ENCODE measurements at places on chromosomes 3 and 15. TPM values are rescaled to one million over a fixed set of nuclear protein-coding genes. Genes with fewer than 3 reads are reported as not detected.

LYSMD2 gene
- total RNA-seq: 25.1 TPM

LRRC15 gene
- not detected for total RNA-seq

DNA sequence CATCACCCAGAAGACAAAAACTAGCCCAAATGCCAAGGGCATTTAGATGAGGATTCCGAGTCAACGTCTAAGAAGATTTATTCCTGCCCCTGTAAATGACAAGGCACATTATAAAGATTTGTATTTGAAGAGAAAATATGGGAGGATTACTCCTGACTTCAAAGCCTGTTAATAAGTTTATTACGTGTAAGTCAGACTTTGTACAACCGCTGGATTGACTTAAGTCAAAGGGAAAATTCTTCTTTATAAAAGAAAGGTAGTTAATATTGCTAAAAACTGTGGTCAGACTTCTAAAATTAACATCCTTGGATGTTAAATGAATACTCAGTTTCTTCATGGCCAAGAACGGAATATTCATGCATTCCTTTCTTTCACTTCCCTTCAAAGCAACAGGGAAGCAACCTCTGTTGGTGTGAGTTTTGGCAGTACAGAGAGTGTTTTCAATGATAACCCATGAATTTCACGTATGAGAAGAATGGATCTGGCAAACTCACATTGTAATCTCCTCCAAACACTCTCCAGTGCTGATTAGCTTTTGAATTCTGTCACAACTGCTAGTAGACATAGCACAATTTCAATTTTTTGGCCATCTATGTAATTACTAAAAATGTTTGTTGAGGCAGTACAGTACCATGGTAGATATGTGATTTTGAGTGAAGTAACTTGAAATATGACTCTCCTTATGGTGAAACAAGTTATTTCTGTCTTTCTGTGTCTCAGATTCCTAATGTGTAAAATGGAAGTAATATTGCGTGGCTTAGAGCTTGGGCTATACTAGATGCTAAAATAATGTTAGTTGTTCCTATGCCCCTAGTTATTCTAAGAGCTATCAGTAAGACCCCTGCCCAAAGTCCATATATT lies 62.0 kb downstream of the PLD1 start:
- no peaks in the 10 kb centered on the region for H3K4me1 ChIP-seq
- H3K27ac ChIP-seq: no peak overlapping the region
- no peaks in the 10 kb centered on the region for H3K27me3 ChIP-seq
- no peak for DNase-seq
- H3K36me3 ChIP-seq: no peaks in the 10 kb centered on the region

DNA sequence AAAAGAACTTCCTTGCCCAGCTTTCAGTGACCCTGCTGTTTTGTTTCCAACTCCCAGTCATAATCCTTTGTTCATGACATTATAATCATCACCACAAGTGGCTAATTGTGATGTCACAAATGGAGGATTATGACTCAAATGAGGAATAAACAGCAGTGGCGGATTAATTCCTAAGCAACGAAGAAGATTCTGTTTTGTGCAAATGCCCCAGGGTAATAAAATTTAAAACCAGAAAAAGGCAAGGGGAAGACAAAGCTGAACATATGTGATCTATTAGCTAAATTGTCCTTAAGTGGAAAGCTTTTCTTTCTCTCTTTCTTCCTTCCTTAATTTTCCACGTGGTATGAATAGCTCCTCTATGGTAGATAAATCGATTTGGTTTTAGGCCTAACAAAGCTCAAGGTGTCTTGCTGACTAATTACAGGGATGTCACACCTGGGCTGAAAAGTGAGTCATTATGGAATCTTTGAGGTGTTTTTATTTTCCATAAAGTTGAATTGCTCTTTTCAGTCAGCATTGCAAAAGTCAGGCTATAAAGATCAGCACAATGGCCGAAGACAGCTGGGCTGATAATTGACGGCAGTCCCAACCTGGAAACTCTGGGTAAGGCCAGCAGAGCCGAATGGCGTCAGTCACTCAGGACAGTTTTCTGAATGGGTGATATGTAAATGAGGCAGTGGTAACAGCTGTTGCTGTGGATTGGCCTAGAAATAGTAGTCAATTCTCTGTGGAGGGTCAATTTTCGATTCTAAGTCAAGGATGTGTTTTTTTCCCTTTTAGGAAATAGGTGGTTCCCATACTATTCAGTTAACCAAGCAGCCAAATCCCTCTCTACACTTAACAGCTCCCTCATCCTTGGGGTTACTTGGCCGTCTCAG lies 121.5 kb downstream of the PTPRG start:
- no peak for DNase-seq
- no peak overlapping the region for H3K27ac ChIP-seq
- H3K4me3 ChIP-seq: no peak overlapping the region
- no peaks in the 10 kb centered on the region for H3K36me3 ChIP-seq
- no peaks in the 10 kb centered on the region for H3K27me3 ChIP-seq

DNA sequence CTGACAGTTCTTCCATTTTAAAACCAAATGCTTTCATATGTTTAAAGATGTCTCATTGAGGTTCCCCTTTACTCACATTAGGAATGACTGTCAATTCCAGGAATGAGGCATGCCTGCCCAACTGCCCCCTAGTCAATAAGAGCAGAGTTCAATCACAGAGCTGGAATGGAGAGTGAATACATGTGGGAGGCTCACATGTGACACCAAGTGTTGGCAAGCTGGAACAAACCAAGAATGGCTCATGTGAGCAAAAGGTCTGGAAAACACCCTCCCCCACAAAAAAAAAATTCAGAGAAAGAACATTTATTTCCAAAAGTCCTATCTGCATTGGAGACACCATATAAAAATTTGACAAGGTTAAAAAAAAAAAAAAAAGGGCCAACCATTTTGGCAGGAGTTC lies 3.7 kb downstream of the PBRM1 start:
- H3K4me3 ChIP-seq: no peak overlapping the region
- DNase-seq: no peak
- H3K36me3 ChIP-seq: peaks cover 23% of the 10 kb centered on the region

- DNase-seq: no peak
- H3K36me3 ChIP-seq: no peaks in the 10 kb centered on the region
- H3K27me3 ChIP-seq: no peaks in the 10 kb centered on the region
- H3K4me3 ChIP-seq: no peak overlapping the region
These were observed 15.5 kb upstream of the NCEH1 start for GRCh38 chr3:172726380-172726779.

All from CD8-positive, alpha-beta memory T cell (primary cell).